Mesenchymal stem cell (in vitro differentiated cells and primary cell): ENCODE measurements at places on chromosomes 2 and 18.
A peak's percentile ranks its signal among the peaks of the same experiment; 100 is the strongest.

- no peaks in the 10 kb centered on the region for H3K27me3 ChIP-seq
- no peak overlapping the region for H3K4me3 ChIP-seq
- no peaks in the 10 kb centered on the region for H3K36me3 ChIP-seq
- no peak for DNase-seq
These were observed 312.5 kb downstream of the MYCN start for GRCh38 chr2:16252891-16253290.

GRCh38 chr2:84234103-84234502 is 225.0 kb downstream of the SUCLG1 start:
- DNase-seq: no peak
- H3K36me3 ChIP-seq: no peaks in the 10 kb centered on the region
- H3K27ac ChIP-seq: no peak overlapping the region

DNA sequence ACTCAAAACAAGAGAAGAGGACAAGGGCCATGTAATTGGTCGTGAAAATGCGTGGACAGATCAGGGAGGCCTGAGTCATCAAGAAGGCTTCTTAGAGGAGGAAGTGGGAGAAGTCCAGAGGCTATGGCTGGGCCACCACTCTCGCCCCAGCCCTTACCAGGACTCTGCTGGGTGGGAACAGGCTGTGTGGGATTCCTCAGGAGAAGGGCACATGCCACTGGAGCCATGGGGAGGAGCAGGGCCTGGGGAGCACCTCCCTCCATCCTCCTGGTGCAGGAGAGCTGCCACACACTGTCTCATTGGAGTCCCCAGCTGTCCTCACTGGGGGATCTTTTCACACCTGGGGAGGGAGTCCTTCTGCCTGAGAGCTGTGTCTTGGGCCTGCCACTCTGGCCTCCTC is 9.4 kb upstream of the RALB start:
- peaks cover 40% of the 10 kb centered on the region for H3K4me1 ChIP-seq
- no peaks in the 10 kb centered on the region for H3K36me3 ChIP-seq
- H3K27ac ChIP-seq: no peak overlapping the region
- DNase-seq: peak; percentile 47
- H3K27me3 ChIP-seq: peaks cover 2% of the 10 kb centered on the region

- H3K36me3 ChIP-seq: no peaks in the 10 kb centered on the region
- H3K27me3 ChIP-seq: peaks cover 9% of the 10 kb centered on the region
- H3K4me3 ChIP-seq: peak overlapping the region; percentile 93
- peaks cover 12% of the 10 kb centered on the region for H3K4me1 ChIP-seq
- no peak overlapping the region for H3K27ac ChIP-seq
These were observed 495 bp downstream of the TMEM169 start for GRCh38 chr2:216082117-216082711.

GRCh38 chr18:44841221-44841620 is 160.5 kb downstream of the SETBP1 start:
- no peak for DNase-seq
- H3K4me1 ChIP-seq: peaks cover 14% of the 10 kb centered on the region
- H3K27ac ChIP-seq: no peak overlapping the region

DNA sequence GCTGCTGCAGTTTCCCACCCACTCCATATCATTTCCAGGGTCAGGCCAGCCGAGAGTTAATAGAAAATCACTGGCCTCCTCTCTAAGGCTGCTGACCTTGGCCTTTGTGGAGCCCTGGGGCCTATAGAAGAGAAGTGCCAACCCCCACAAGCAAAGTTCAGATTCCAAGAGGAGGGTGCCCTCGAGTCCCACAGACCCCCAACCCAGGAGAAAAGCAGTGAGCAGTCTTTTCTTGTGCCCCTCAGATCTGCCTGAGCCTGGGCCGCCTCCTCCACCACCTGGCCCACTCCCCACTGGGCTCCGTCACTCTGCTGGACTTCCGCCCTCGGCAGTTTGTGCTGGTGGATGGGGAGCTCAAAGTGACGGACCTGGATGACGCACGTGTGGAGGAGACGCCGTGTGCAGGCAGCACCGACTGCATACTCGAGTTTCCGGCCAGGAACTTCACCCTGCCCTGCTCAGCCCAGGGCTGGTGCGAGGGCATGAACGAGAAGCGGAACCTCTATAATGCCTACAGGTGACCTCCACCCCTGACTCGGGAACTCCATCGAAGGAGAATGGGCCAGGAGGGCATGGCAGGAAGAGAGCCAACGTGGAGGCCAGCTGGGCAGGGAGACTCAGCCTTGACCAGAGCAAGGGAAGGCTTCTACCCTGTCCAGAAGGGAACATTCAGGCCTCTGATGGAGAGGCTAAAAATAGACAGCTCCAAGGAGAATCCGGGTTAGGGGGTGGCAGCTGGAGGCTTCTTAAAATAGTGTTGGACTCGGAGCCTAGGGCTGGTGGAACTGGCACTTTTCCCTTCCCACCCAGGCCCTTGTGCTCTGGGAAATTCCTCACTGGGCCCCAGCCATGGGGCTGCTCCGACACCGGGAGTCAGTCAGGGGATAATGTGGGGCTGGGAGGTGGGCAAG is 6.2 kb downstream of the PKDCC start:
- H3K27ac ChIP-seq: no peak overlapping the region
- H3K4me3 ChIP-seq: no peak overlapping the region
- peaks cover 45% of the 10 kb centered on the region for H3K4me1 ChIP-seq
- H3K36me3 ChIP-seq: peaks cover 55% of the 10 kb centered on the region
- DNase-seq: peak; percentile 51
- no peaks in the 10 kb centered on the region for H3K27me3 ChIP-seq

GRCh38 chr2:173145454-173145853 is 69.8 kb downstream of the MAP3K20 start:
- peaks cover 3% of the 10 kb centered on the region for H3K36me3 ChIP-seq
- no peak for DNase-seq
- H3K4me3 ChIP-seq: no peak overlapping the region

DNA sequence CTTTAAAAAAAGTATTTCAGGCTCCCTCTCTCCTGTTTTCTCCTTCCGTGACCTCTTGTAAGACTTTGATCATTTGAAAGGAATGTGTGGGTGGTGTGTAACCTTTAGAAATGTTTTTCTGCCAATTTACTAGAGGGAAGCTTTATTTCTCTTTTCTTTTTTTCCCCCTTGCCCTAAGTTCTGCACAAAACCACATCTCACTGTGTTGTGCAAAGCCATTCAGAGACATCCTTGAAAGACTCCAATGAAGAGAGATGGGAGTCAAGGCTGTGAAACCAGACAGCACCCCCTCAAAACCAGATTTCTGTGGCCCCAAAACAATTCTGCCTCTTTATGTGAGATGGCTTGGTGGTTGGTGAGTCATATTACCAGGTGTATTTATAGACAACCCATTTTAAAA is 184.6 kb upstream of the ERBB4 start:
- H3K4me1 ChIP-seq: peaks cover 3% of the 10 kb centered on the region
- no peaks in the 10 kb centered on the region for H3K36me3 ChIP-seq
- DNase-seq: no peak

- H3K36me3 ChIP-seq: no peaks in the 10 kb centered on the region
- H3K4me3 ChIP-seq: no peak overlapping the region
- H3K4me1 ChIP-seq: peaks cover 20% of the 10 kb centered on the region
- H3K27ac ChIP-seq: no peak overlapping the region
- H3K27me3 ChIP-seq: no peaks in the 10 kb centered on the region
These were observed 95.9 kb upstream of the MSH2 start for GRCh38 chr2:47307066-47307465.

GRCh38 chr2:150853263-150853662 is 365.8 kb upstream of the RND3 start:
- H3K27me3 ChIP-seq: no peaks in the 10 kb centered on the region
- H3K36me3 ChIP-seq: no peaks in the 10 kb centered on the region
- H3K4me3 ChIP-seq: no peak overlapping the region
- DNase-seq: no peak
- no peak overlapping the region for H3K27ac ChIP-seq

DNA sequence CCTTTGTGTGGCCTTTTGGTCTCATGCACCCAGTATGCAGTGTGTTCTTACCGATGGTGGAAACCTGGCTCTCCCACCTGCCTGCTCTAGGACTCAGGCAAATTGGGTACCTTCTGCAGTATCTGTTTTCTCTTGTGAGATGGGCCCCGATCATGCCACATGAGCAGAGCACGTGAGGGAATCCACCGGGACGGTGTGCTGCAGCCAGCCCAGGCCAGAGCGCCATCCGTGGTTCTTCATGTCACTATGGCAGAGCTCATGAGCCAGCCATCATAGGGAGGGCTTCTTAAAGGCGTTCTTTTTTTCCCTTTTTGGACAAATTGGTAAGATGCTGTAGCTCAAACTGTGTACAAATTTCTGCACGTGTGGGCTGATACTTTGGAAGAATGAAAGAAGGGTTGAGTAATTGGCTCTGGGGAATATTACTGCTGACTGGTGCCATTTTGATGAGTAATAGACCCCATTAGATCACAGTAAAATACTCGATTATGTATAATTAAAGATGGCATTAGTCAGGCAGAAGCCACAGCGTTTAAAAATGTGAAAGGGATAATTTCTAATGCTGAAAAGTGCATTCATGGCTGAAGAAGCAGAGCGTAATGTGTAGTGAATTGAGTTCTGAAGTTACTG is 19.2 kb downstream of the SH3RF3 start:
- peaks cover 1% of the 10 kb centered on the region for H3K4me1 ChIP-seq
- no peak overlapping the region for H3K27ac ChIP-seq
- H3K36me3 ChIP-seq: no peaks in the 10 kb centered on the region
- no peaks in the 10 kb centered on the region for H3K27me3 ChIP-seq

GRCh38 chr18:75220551-75221355 is 10.2 kb downstream of the TSHZ1 start:
- H3K4me1 ChIP-seq: peaks cover 2% of the 10 kb centered on the region
- no peak overlapping the region for H3K4me3 ChIP-seq
- H3K36me3 ChIP-seq: no peaks in the 10 kb centered on the region
- no peak for DNase-seq
- no peak overlapping the region for H3K27ac ChIP-seq

GRCh38 chr2:3513026-3513810 is 6.1 kb downstream of the ADI1 start:
- H3K27me3 ChIP-seq: no peaks in the 10 kb centered on the region
- H3K4me3 ChIP-seq: no peak overlapping the region
- peaks cover 14% of the 10 kb centered on the region for H3K36me3 ChIP-seq

DNA sequence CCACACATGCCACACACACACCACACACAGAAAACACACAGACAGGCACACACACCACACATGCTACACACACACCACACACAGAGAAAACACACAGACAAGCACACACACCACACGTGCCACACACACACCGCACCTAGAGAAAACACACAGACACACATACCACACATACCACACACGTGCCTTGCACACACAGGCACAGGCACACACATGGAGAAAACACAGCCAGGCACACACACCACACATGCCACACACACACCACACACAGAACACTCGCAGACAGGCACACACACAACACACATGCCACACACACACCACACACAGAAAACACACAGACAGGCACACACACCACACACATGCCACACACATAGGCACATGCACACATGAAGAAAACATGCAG is 242.1 kb upstream of the MYT1L start:
- no peak overlapping the region for H3K4me3 ChIP-seq
- no peak overlapping the region for H3K27ac ChIP-seq
- no peaks in the 10 kb centered on the region for H3K27me3 ChIP-seq
- DNase-seq: no peak
- no peaks in the 10 kb centered on the region for H3K36me3 ChIP-seq

- H3K4me1 ChIP-seq: peaks cover 12% of the 10 kb centered on the region
- no peaks in the 10 kb centered on the region for H3K27me3 ChIP-seq
- no peaks in the 10 kb centered on the region for H3K36me3 ChIP-seq
- H3K4me3 ChIP-seq: no peak overlapping the region
- no peak for DNase-seq
- no peak overlapping the region for H3K27ac ChIP-seq
These were observed 42.7 kb downstream of the RRM2 start for GRCh38 chr2:10165282-10165681.

DNA sequence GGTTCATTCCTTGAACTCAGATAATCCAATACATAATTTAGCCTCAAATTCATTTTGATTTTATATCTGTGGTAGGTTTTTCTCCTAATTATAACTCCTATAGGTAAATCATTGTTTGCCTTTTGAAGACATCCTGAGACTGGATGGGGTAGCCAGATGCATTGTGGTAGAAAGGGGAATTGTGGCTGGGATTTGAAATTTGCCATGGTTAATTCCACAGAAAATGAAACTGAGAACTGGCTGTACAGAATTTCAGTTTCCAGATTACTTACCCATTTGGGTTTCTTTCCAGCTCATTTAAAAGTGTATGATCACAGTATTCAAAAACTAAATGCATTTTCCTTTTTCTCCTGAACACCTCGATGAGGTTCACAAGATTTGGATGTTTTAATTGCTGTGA is 18.2 kb downstream of the CDKL4 start:
- no peaks in the 10 kb centered on the region for H3K27me3 ChIP-seq
- H3K4me1 ChIP-seq: peaks cover 2% of the 10 kb centered on the region
- H3K36me3 ChIP-seq: no peaks in the 10 kb centered on the region
- DNase-seq: no peak
- H3K27ac ChIP-seq: no peak overlapping the region

DNA sequence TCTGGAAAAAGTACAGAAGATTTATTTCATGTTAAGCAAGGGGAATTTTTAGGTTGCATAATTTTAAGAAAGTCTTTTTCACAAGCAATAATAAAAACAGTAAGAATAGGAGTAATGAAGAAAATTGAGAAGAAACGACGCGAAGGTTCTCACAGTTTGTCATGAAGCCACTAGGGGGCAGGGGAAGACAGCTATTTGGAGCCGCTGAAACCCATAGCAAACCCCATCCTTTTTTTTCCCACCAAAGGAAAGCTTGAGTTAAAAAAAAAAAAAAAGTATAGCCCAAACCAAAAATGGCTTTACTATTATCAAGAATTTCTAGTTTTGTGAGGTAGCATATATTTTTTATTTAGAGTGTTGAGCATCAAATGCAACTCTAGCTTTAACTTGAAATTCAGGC is 300.9 kb downstream of the PHLPP1 start:
- no peak overlapping the region for H3K27ac ChIP-seq
- H3K4me3 ChIP-seq: no peak overlapping the region
- peak; percentile 62 for DNase-seq
- H3K4me1 ChIP-seq: no peaks in the 10 kb centered on the region
- peaks cover 16% of the 10 kb centered on the region for H3K27me3 ChIP-seq
- no peaks in the 10 kb centered on the region for H3K36me3 ChIP-seq

DNA sequence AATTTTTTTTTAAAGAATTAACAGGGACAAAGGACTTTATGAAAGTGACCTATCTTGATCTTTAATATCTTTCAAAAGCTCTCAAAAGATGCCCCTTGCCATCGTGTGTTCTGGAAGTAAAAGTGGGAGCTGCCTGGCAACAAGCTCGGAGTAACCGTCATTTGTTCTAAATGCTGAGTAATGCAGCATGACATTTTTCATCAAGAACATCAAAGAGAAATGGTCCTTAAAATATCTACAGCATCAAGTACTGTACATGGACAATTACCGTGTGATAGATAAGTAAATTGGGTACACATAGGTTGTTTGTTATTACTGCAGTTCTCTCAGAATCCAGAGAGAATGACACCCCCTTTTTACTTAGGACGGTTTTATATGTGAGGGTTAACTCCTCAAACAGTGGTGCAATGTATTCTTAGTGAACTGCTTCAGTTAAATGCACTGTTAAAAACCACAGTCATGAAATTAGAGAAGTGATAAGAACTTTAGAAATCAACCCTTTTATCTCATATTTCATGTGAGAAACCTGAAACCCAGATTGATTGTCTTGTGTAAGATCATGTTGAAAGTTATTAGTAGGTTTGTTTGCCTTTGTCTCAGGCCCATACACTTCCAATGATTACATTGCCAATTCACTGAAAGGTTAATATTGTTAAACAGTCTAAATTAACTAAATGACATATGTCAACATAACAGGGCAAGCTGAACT is 90.6 kb upstream of the HNMT start:
- no peak overlapping the region for H3K27ac ChIP-seq
- H3K27me3 ChIP-seq: no peaks in the 10 kb centered on the region
- no peak overlapping the region for H3K4me3 ChIP-seq
- no peak for DNase-seq
- no peaks in the 10 kb centered on the region for H3K4me1 ChIP-seq
- H3K36me3 ChIP-seq: no peaks in the 10 kb centered on the region
